ENCODE measurements at places on chromosomes 1 and 21.
A peak's percentile ranks its signal among the peaks of the same experiment; 100 is the strongest.

DNA sequence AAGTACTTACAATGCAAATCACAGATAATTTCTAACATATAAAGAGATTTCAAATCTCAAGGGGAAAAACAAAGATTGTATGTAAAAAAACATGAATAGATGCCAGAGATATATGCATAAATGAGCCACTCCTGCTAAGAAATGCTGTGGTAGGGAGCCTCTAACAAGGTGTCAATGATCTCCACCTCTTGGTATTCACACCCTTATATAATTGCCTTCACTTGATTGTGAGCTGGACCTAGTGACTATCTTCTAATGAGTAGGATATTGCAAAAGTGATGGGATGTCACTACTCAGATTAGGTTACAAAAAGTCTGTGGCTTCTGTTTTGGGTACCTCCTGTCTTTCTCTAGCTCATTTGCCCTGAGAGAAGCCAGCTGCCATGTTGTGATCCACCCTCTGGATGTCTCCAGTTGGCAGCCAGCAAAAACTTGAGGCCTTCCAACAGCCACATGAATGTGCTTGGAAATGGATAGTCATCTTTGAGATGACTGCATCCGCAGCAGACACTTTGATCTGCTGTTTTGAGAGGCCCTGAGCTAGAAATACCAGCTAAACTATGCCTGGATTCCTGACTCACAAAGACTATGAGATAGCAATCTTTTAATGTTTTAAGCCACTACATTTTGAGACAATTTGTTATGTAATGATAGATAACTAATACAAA, 196.1 kb upstream of the FGGY start:
- DNase-seq = no peak

DNA sequence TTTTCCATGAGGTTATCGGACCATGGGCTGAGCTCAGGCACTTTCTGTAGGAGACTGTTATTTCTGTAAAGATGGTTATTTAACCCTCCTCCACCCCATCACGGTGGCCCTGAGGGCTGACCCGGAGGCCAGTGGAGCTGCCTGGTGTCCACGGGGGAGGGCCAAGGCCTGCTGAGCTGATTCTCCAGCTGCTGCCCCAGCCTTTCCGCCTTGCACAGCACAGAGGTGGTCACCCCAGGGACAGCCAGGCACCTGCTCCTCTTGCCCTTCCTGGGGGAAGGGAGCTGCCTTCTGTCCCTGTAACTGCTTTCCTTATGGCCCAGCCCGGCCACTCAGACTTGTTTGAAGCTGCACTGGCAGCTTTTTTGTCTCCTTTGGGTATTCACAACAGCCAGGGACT, 2.6 kb upstream of the CCDC28B start:
- no peak for DNase-seq

- no peak for DNase-seq
Observed at GRCh38 chr1:246674049-246674448, 50.2 kb upstream of the SCCPDH start.

DNA sequence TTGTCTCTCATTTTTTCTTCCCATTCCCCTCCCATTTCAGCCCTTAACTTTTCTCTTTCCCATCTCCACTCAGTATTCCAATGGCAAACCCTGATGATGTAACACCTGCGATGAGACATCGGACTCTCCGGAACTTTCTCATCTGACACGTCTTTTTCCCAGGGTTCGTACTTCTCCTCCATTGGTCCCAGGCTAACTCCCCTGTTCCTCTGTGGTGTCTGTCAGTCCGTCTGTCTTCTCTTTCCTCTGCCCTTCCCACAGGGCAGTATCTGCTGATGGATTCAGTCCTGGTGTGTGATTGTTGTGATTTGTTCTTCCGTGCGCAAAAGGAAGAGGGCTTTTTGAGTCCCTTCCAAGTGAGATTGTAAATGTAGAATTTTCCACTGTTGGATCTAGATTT, 27.7 kb downstream of the VANGL2 start:
- DNase-seq = no peak

- DNase-seq = no peak
Observed at GRCh38 chr1:35247256-35247655, 21.3 kb upstream of the ZMYM4 start.

- DNase-seq = peak; percentile 24
Observed at GRCh38 chr1:101293461-101294051, 56.7 kb downstream of the S1PR1 start.

GRCh38 chr1:162873671-162874666, 13.0 kb upstream of the CCDC190 start:
- no peak for DNase-seq

GRCh38 chr21:42650441-42651421, 2.7 kb upstream of the PDE9A start:
- DNase-seq = no peak

DNA sequence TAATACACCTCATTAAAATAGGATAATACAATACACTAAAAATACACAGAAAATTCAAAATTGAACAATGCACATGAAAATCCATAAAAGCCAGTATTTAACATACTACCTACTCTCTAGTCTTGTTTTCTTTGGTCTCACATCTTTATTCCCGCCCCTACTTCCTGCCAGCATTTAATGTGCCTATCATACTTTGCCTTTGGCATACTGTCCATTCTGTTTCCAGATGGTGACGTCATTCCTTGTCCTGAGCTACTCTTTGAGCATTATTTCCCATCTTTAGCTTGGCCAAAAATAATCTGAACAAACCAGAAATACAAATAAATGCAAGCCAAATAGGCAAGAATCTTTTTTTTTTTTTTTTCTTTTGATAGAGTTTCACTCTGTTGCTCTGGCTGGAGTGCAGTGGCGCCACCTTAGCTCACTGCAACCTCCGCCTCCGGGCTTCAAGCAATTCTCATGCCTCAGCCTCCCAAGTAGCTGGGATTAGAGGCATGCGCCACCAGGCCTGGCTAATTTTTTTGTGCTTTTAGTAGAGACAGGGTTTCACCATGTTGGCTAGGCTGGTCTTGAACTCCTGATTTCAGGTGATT, 4.4 kb downstream of the HFM1 start:
- no peak for DNase-seq

- DNase-seq = no peak
Observed at GRCh38 chr1:57532299-57532698, 108.4 kb upstream of the DAB1 start.

GRCh38 chr1:192737306-192737705, 71.5 kb upstream of the RGS2 start:
- no peak for DNase-seq

GRCh38 chr1:37498872-37499617, 15.5 kb downstream of the MEAF6 start:
- DNase-seq = no peak

DNA sequence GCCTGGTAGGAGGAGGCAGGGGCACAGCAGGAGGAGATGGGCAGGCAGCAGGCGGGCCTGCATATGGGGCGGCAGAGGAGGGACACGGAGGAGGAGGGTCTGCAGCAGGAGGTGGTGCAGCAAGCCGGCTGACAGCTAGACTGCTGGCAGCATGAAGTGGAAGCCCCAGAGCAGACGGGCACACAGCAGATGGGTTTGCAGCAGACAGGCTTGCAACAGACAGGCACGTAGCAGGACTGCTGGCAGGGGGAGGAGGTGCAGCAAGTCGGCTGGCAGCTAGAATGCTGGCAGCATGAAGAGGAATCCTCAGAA, 615 bp downstream of the KRTAP10-5 start:
- no peak for DNase-seq

- no peak for DNase-seq
Observed at GRCh38 chr1:59986516-59987310, 60.1 kb upstream of the CYP2J2 start.

DNA sequence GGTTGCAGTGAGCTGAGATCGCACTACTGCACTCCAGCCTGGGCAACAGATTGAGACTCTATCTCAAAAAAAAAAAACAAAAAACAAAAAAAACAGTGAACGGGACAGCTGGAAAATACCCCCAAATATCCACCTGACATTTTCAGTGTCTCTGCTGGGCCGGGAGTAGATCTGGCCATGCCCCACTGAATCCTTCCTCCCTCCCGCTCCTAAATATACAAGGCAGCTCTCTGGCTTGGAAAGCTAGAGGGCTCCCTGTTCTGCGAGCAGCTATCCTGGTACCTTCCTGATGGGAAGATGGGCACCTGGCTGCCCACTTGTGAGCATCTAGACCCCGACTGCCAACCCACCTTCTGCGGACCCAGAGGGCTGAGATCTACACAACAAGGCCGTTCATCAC, 21.4 kb downstream of the SPSB1 start:
- DNase-seq = no peak

GRCh38 chr1:31627301-31627929, 9.9 kb downstream of the HCRTR1 start:
- no peak for DNase-seq

DNA sequence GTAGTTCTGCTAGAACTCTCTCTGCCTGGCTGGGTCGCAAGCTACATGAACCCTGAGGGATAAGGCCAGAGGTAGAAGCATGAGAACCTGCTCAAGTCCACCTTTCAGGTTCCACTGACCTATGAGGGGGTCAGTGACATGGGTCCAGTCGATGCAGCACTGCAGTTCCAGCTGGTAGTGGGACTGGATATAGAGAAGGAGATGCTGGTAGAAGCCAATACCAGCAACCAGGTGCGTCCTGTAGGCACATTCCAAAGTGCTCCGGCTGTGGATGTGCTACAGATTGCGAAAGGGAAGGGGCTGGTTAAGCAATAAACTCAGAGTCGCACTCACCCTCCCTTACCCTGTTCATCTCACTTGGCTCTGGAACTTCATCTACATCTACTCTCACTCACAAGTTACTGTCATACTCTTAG, 5.7 kb downstream of the SMG5 start:
- DNase-seq = no peak

DNA sequence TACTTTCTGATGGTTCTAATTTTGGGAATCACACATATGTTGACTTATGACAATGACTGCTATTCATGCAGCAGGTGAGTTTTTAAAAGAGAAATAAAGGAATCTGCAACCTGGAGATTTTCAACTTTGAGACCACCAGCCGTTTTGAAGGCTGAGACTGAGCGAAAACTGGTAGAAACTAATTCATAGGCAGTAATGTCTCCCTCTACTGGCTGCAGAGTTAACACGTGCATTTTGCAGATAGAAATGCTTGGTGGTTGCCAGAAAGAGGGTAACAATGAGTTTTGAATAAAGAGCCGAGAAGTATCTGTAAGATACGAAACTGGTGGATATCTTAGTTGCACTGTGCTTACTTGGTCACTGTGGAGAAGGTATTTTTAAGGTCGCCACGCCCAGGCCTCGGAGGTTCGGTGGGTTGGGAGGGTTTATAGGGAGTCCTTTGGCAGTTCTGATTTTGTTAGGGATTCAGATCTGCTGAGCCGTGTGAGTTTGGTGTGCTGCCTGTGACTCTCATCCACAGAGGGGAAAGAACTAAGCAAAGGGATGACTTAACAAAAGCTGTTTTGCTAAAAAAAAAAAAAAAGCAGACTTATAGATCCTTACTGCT, 83.0 kb downstream of the RYR2 start:
- DNase-seq = no peak
